Activated CD4-positive, alpha-beta memory T cell treated with anti-CD3 and anti-CD28 coated beads, Interleukin-2, amount 10 ng/mL, durations not matched to agents 7 days and 5 days (primary cell): ENCODE measurements at places on chromosomes 1 and 21.

DNA sequence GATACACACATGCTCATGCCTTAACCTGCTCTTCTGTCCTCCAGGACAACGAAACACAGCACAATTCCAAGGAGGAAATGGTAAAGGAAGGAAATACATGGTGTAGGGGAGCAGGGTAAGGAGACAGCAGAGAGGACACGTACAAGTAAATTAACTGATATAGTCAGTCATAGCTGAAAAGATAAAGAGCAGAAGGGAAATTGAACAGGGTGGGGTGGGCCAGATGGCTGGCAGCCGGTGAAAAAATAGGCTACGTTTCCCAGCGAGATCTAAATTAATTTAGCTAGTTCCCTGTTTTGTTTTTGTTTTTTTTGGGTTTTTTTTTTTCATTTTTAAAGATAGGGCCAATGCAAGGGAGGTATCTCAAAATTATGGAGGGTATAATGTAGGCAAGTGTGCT, 109.2 kb downstream of the FAM78B start:
- no peak for DNase-seq

- DNase-seq: no peak
Measured at GRCh38 chr1:117683571-117684285, 77.9 kb downstream of the TENT5C start.

DNA sequence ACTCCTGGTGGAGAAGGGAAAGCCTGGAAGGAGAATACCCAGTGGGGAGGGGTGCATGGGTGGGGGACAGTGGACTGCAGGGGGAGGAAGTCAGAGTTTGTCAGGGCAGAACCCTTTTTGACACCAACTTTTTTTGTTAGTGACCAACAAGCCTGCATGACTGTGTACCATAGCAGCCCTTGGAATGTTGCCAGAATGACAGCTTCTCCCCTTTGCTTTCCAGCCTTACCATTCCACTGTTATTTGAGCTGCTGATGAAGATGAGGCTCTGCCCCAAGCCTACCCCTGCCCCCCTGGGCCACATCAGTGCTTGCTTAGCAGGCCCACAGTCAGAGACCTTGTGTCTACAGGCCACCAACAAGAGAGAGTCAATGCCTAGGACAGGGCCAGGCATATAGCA, 341.2 kb downstream of the HHAT start:
- no peak for DNase-seq

GRCh38 chr1:15974855-15975254, 1.0 kb downstream of the ZBTB17 start:
- DNase-seq: no peak

- DNase-seq: peak; percentile 54
Measured at GRCh38 chr1:38026592-38027200, 14.2 kb downstream of the UTP11 start.

- peak; percentile 72 for DNase-seq
Measured at GRCh38 chr1:175188936-175189335, 3.6 kb downstream of the KIAA0040 start.

GRCh38 chr21:42973309-42973990, 912 bp upstream of the PKNOX1 start:
- DNase-seq: no peak

DNA sequence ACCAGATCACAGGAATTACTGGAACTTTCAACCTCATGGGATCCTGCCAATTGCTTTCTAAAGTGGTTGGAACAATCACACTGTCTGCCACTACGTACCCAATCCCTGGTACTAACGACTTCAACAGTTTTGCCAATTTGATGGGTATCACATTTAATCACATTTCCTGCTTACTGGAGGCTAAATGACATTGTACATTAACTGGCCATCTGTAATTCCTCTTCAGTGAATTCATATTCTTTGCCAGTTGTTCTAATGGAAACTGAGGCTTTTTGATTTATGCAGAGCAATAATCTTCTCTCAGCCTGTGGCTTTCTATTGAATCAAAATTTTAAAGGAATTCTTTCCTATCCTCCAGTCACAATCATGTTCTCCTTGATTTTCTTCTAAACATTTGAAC, 38.2 kb downstream of the LGALS8 start:
- no peak for DNase-seq

DNA sequence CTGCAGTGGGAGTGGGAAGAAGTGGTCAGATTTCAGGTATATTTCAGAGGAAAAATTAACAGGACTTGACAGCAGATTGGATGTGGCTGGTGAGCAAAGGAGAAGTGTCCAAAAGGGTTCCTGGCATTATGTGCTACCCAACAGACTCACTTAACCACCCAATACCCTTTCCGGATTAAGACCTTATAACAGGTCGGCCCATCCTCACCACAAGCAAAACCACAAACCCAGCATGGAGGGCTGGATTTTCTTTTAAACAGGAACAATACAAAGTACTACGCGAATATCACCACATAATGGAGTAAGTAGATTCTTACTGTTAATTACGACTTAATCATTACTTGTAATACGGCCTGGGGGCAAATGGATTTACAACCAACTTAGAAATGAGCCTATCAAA, 59.2 kb downstream of the WDR64 start:
- no peak for DNase-seq

DNA sequence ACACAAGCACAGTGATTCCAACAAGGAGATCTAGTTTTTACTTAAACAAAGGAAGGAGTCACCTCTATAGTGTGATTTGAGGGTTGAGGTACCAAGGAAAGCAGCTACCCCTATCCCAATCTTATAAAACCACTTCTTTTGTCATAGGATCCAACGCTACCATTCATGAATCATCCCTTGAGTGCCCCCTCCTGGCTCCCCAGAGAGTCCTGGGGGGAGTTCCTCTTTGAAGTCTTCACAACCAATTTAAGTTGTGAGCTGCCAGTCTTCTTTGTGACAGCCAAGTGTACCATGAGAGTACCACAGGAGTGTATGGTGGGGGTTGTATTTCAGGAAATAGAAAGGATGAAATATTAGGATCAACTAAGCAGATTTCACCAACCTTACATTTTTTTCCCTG, 39.1 kb upstream of the NHLH2 start:
- no peak for DNase-seq

GRCh38 chr1:1616045-1616790, 918 bp downstream of the MIB2 start:
- DNase-seq: peak; percentile 57

DNA sequence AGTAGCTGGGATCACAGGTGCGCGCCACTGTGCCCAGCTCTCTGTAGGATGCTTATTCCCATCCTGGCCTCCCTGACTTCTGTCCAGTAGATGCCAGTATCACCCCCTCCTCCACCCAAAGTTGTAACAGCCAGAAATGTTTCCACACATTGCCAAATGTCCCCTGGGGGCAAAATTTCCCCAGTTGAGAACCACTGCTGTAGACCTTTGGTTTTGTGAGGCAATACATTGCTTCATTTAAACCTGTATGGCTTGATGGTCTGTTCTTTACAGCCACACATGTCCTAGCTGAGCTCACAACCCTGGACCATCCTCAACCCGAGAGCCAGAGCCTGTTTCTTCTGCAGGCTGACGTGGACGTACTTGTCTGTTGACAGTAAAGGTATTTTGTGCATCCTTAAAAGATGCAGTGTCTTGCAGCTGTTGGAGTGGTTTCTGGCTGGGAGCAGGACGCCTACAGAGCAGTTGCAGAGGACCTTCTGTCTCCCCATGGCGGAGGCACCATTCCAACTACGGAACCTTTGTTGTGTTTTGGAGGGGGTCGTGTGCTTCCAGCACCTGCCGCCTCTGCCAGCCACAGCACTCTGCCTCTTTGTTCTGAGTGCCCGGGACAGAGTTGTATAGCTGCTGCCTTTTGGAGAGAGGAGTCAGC, 26.6 kb downstream of the DOP1B start:
- DNase-seq: no peak

DNA sequence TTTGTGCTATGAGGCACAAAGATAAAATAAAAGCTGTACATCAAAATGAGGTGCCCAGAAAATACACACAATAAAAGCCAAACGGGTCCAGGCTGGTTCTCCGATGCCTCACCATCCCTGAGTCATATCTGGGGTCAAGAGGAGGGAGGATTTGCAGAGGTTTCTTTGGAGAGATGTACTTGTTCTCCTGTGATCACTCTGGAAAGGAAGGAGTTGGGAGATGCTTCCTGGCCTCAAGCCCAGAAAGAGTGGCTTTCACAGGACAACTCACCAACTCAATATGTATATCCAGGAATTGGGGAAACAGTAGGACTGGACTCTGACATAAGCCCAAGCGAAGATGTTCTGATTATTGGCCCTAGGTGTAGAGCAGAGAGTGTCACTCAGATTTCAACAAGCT, 51.9 kb downstream of the DIPK1A start:
- DNase-seq: no peak

DNA sequence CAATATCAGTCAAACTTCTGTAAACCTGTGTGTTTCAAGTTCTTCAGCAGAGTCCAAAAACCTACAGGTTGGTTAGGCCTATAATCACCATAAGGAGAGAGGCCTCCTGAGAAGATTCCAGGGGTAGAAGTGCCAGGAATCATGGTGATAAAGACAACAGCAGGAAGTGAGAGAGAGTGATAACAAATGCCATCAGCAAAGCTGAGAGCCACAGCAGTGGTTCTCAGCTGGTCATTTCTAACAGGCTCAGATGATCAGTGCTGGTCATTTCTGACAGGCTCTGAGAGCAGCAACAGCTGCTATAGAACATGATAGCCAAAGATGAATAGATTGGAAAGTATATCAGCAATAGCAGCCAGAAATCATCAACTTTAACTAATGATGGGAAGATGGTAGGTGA, 101.3 kb downstream of the TYW3 start:
- DNase-seq: no peak

DNA sequence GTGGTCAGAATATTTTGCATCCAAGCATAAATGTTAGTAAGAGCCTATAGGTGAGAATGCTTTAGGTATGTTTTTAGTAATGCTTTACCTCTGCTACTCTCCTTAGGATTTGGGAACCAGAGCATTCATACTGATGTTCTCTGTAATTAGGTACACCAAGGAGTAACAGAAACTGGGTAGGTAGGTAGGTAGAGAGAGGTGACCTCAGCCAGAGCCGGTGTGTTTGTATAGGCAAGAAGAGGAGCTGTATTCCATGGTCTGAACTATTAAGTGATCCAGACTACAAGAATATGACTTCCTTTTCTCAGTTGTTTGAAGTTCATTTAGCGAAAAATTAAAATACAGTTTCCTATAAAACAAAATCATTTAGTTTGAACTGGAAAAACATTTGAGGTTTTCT, 108.5 kb downstream of the SDCCAG8 start:
- DNase-seq: no peak

GRCh38 chr1:58774027-58774426, 9.8 kb downstream of the JUN start:
- no peak for DNase-seq

DNA sequence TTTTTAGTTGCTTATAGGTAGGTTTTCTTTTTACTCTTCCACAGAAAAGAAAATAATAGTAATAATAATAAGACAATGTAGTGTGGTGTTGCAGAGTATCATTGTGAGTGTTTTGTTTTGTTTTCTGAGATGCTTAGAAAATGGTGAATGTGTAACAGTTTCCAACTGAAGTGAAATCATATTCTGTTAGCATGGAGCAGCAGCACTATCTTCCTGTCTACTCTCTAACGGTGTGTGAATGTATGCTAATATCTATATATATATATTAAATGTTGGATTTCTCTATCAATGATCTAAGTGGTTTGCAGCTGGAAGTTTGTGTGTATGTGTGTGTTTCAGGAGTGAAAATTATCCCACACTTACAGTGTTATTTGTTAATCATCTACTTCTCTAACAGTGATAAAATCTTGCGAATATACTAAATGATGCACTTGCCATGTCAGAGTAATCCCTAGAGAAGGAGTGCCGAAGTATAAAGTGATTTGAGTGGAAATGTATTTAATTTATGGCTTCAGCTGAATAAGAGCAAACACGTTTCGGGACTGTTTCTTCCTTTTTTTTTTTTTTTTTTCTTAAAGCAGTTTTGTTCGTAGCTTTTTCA, 377 bp downstream of the SAMD13 start:
- no peak for DNase-seq

GRCh38 chr1:223741861-223742260, 29.5 kb downstream of the CAPN2 start:
- DNase-seq: no peak

DNA sequence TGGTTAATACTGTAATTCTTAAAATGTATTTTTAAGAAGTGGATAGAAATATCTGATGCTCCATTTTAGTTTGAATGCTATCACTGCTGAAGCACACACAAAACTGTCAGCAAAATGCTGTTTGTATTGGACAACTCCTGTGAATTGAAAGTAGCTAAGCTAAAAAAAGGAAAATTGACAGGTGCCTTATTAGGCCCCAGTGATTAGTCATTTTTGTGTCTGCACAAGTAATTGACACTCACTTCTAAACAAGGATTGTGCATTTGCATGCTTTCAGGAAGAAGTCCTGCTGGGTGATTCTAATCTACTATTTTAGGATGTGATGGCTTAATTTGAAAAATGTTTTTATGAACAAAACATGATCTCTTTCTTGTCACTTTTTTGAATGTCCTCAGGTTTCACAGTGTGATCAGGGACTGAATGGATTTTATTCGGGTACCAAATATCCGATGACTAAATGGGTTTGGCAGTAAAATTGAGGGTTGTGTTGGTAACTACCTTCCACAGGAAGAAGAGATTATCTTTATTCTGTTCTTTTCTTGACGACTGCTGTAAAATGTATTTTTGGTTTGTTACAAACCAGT, 13.0 kb upstream of the MAP3K7CL start:
- DNase-seq: no peak
